ENCODE measurements at places on chromosomes 7 and 10. TPM values are rescaled to one million over a fixed set of nuclear protein-coding genes. Genes with fewer than 3 reads are reported as not detected.

SMIM30 gene
- 69.6 TPM for total RNA-seq

GJD4 gene
- 0.16 TPM for total RNA-seq

ENO4 gene
- 1.3 TPM for total RNA-seq

DOCK1 gene
- 82.8 TPM for total RNA-seq

NIPSNAP2 gene
- total RNA-seq: 50.8 TPM

FXYD4 gene
- total RNA-seq: not detected

SMKR1 gene
- 0.12 TPM for total RNA-seq

All from hair follicle dermal papilla cell (primary cell).